Spinal cord (tissue), 10 donors: ENCODE measurements at places on chromosomes 5 and 9. TPM values are rescaled to one million over a fixed set of nuclear protein-coding genes. Genes with fewer than 3 reads are reported as not detected.

- no peak for DNase-seq
Measured at GRCh38 chr5:101658433-101658832, 637.7 kb downstream of the SLCO4C1 start.

DNA sequence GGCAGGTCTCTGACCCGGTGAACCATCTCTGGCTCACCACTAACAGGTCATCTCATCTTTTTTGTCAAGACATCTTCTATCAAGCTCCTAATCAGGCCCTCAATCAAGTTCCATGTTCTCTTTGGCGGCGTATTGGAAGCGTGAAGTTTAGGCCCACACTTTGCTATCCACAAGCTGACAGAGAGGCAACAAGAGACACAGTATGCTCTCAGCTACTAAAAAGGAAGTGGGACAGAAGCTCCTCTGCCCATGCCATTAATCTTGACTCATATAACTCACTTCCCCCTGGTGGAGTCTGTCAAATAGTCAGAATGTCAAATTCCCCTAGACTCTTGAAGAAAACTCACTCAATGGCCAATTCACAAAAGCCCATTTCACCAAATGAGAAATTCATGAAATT lies 77.6 kb upstream of the TMC1 start:
- no peak for DNase-seq

The PCDHGB1 gene
- total RNA-seq, result 6.4 TPM

DNA sequence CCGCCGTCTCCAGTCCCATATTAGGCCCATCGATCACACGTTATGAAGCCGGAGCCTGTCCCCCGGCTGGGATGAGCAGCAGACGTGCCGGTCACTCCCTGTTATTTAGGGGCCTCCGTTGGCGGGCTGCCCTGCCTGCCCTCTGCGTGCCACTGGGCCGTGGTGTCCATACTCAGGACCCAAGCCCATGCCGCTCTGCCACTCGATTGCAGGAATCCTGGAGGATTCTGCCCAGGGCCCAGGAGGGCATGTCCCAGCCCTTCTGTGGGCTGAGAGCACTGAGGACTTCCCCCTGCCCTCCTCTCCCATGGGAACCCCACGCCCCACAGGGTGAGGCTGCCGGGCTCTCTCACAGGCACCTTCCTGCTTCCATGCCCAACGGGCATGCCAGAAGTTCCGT lies 19.6 kb upstream of the LAMC3 start:
- no peak for DNase-seq

DNA sequence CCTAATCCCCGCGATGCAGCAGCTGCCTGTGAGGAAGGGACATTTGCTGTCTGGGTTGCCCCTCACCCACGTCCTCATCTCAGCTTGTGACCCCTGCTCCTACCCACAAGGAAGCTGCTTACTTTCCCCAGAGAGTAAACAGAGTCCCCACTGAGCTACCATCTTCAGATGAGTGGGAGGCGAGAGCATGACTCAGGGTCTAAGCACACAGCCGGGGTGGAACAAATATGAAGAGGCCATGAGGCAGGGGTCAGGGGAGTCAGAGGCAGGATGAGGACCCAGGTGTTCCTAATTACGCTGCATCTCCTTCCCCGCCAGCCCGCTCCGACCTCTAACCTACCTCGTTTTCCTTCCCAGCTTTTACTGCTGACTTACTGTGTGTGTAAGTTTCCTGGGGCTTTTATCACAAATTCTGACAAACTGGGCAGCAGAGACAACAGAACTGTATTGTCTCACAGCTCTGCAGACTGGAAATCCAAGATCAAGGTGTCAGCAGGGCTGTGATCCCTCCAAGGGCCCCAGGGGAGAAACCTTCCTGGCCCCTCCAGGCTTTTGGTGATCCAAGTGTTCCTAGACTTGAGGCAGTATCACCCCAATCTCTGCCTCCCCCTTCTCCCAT lies 94.0 kb upstream of the DNAH5 start:
- DNase-seq, result no peak
